ENCODE measurements at places on chromosomes 3 and 15.

GRCh38 chr3:68919000-68919399 lies 13.3 kb downstream of the TAFA4 start:
- DNase-seq: no peak

DNA sequence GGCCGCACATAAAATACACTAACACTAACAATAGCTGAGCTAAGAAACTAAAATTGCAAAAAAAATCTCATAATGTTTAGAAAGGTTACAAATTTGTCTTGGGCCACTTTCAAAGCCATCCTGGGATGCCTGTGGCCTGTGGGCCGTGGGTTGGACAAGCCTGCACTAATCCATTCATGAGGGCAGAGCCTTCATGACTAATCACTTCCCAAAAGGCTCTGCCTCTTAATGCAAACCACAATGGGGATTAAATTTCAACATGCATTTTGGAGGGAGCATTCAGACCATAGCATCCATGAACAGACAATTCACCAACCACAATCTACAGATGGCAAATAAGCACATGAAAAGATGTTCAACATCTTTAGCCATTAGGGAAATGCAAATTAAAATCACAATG lies 128.2 kb downstream of the SUCLG2 start:
- peak; percentile 86 for DNase-seq

GRCh38 chr15:100878648-100879047 lies 983 bp upstream of the ALDH1A3 start:
- no peak for DNase-seq

DNA sequence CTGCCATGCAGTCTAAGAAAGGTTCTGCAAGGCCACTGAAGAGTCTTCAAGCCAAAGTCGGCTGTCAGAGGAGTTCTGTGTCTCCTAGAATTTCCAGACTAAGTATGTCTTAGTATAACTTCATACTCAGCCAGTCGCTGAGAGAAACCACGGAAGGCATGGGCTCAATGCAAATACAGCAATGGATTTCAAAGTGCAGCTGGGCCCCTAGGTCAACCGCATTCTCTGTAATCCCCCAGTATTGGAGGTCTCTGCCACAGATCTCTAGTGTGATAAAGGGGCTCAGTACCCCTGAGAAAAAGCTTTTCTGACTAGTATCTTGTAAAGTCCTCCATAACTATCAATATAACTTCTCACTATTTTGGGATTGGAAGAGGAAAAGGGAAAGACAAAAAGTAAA lies 208.3 kb downstream of the VPS13C start:
- DNase-seq: no peak

GRCh38 chr15:78625606-78626280 lies 4.9 kb upstream of the CHRNA3 start:
- no peak for DNase-seq

GRCh38 chr3:71183549-71183948 lies 400.0 kb downstream of the FOXP1 start:
- no peak for DNase-seq

GRCh38 chr3:74978684-74979083 lies 364.2 kb upstream of the CNTN3 start:
- DNase-seq: no peak

- DNase-seq: no peak
Measured at GRCh38 chr3:37224879-37225278, 50.5 kb upstream of the LRRFIP2 start.

- DNase-seq: no peak
Measured at GRCh38 chr3:21944251-21944650, 193.2 kb upstream of the ZNF385D start.

DNA sequence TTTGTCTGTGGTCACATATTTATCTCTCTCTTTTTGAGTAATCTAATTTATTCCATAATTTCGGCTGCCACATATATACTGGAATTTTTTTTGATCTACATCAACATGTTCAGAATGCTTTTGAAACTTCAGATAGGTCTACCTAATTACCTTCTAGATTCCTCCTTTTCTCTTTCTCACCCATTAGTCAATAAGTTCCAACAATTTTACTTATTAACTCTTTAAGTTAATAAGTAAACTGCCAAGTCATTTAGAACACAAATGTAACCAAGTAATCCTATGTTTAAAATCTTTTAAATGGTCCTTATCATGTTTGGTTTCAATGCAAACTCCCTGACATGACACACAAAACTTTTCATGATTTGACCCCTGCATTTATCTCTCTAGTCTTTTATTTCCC lies 410.5 kb downstream of the UNC13C start:
- DNase-seq: no peak

DNA sequence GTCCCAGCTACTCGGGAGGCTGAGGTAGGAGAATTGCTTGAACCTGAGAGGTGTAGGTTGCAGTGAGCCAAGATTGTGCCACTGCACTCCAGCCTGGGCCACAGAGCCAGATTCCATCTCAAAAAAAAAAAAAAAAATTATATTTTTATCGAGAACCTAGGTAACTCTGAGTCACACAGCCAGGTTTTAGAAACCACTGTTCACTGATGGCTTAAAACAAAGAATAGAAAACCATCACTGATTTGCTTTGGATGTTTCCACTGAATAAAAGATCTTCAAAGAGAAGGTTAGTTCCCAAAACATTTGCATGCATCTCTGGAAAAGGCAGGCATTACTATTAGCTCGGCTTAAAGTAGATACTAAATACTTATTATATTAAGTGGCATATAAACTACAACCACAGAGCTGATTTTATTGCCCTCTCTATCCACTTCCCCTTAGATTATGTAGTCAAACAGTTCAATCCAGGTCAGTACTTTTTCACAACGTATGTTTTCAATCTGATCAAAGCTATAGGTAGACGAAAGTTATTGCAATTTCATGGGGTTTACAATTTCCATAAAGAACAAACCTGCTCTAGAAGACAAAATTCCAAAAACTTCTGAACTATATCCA lies 1.4 kb downstream of the B4GALT4 start:
- no peak for DNase-seq

GRCh38 chr3:39752019-39752637 lies 57.3 kb upstream of the MYRIP start:
- DNase-seq: no peak

GRCh38 chr3:155185631-155186071 lies 105.5 kb downstream of the MME start:
- DNase-seq: peak; percentile 72

- DNase-seq: no peak
Measured at GRCh38 chr15:59567324-59567723, 44.3 kb upstream of the GCNT3 start.

GRCh38 chr3:122012821-122013220 lies 9.2 kb downstream of the ILDR1 start:
- no peak for DNase-seq

DNA sequence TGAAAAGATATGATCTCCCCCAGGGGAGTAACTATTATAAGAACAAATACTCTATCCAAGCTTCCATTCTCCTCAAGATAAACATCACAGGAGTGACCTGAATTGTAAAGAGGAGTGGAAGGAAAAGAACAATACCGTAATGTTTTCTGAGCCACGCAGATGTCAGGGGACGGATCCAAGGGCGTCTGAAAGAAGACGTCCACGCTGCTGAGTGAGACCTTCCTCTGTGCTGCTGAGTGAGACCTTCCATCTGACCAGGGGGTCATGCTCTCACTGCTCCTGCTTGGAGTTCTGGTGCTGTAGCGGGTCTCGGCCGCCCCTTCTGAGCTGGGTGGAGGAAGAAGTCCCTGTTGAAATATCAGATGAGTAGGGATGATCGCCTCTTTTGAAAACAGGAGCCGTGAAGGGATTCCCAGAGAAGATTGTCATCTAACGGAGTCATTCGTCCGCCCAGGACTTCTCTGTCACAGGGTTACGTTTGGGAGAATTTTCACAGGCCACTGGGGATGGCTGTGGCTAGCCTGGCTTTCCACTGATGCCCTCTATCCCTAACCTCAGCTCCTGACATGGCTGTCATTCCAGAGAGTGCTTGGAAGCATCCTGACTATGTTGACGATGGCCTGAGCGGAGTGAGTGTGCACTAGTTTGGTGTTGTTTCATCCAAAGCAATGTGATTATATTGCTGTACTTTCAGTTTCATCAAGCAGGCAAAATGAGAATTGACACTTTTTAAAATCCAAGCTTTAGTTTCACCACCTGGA lies 184.9 kb downstream of the APBA2 start:
- no peak for DNase-seq

GRCh38 chr3:126961191-126961790 lies 21.6 kb upstream of the PLXNA1 start:
- DNase-seq: peak; percentile 45

DNA sequence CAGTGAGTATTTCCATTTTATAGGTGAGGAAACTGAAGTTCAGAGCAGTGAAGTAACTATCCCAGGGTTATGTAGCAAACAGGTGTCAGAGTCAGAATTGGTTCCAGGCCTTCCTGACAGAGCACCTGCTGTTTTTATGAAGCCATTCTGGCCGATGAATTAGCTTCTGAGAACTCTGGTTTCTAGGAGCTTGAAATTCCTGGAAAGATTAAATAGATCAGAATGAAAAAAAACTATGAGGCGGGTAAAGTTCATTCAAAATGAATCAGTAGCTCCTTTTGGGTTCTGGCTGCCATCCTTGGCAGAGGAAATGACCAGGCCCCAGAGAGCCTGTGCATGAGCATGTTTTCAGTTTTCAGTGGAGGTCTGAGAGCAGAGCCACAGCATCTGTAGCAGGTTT lies 59.3 kb upstream of the CFAP161 start:
- no peak for DNase-seq

DNA sequence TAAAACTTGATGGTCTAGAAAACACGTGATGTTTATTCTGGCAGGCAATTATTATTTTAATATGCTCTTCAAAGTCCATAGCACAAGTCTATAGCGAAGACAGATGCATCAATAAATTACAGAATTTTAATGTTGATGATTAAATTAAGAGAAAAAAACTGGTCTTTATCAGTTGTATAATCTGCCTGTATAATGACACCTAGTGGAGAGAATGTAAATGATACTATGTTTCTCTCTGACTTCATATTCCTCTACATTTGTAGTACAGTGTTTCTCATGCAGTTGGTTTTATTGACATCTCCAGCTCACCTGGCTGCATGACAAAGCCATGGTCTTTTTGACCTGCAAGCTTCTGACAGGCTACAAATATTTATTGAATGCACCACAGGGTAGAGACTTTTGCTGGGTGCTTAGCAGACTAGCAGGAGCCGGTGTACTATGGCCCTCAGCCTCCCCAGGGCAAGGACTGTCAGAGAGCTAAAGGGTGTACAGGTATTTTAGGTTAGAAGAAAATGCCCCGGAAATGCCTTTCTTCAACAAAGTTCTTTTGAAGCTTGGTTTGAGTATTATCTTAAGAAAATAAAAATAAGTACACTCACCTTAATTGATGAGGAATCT lies 289.9 kb downstream of the GAP43 start:
- peak; percentile 4 for DNase-seq

- DNase-seq: no peak
Measured at GRCh38 chr15:71124937-71125790, 9.9 kb downstream of the THSD4 start.

- DNase-seq: no peak
Measured at GRCh38 chr3:44077267-44077666, 164.4 kb upstream of the TOPAZ1 start.

- DNase-seq: no peak
Measured at GRCh38 chr3:101942356-101942755, 93.0 kb downstream of the NFKBIZ start.

GRCh38 chr3:58952128-58952917 lies 97.5 kb downstream of the CFAP20DC start:
- no peak for DNase-seq

DNA sequence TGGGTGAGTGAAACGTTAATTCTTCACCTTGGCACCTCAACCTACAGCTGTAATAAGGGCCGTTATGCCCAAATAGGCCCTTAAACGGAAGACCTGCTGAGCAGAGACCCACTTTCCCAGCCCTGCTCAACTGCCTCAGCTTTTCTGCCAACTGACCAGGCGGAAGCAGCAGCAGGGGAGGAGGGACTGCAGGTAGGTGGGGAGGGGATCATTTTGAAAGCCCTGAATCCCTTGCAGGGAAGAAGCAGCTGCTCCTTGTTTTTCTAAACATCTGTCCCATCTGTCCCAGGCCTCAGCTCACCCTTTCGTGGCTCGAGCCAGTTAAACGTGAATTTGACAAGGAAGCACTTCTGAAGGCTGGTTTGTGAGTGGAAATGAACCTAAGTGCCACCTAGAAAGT lies 978 bp upstream of the CMC1 start:
- no peak for DNase-seq

DNA sequence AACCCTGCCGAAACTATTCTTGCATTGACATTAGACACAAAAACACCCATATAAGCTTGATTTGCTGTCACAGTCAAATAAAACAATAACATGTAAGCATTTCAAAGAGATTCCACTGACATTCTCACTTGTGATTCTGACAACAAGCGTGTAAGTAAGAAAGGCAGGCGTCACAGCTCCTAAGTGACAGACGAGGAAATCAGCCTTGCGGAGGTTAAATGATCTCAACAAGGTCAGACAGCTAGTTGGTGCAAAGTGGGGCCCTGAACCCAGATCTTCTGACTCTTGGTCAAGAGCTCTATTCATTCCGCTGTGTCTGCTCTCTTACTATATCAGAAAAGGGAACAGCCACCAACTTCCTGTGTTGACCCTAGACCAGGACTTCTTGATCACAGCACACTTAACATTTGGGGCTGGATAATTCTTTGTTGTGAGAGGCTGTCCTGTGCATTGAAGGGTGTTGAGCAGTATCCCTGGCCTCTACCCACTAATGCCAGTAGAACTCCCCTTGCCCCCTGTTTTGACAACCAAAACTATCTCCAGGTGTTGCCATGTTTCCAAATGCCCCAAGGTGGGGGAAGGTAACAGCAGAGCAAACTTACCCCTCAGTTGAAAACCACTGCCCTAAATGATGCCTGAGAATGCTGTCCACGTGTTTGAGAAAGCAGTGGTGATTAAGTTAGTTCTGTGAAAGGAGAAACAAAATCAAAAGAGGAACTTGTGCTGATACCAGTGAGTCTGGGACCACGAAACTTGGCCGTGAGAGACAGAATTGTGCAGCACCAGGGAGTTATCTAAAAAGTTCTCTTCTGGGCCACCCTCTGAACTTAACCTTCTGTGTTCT lies 86.1 kb downstream of the LIPC start:
- no peak for DNase-seq

- no peak for DNase-seq
Measured at GRCh38 chr3:193827040-193827669, 234.1 kb downstream of the OPA1 start.

GRCh38 chr3:46293035-46293724 lies 50.9 kb downstream of the CCR3 start:
- DNase-seq: no peak

DNA sequence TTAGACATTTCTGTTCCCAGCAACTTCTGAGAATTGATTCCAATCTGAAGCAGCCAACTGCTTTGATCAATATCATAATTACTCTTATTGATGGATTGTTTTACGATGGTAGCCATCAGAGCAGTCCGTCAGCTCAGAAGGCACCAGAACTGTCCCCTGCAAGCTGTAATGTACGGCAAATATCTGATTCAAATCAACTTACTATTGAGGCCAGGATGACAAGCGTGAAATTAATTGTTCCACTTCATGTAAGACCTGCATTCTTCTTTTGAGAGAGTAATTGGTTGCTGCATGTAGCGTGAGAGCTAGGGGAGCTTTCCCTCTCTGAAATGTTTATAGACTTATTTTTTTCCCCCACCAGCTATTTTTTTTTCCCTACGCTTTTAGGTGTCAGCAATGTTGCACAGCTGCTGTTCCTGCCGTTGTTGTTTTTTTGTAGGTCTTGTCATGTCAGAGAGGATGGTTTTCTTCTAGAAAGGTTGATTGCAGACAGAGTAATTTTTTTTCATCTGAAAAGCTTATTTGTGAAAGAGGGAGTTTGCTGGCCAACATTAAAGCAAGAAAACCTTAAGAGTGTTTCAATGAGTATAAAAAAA lies 134.9 kb downstream of the CACNA2D3 start:
- no peak for DNase-seq

- peak; percentile 44 for DNase-seq
Measured at GRCh38 chr3:185995352-185995751, 57.5 kb upstream of the TRA2B start.
